ENCODE measurements at places on chromosomes 7 and 10.
A peak's percentile ranks its signal among the peaks of the same experiment; 100 is the strongest.

DNA sequence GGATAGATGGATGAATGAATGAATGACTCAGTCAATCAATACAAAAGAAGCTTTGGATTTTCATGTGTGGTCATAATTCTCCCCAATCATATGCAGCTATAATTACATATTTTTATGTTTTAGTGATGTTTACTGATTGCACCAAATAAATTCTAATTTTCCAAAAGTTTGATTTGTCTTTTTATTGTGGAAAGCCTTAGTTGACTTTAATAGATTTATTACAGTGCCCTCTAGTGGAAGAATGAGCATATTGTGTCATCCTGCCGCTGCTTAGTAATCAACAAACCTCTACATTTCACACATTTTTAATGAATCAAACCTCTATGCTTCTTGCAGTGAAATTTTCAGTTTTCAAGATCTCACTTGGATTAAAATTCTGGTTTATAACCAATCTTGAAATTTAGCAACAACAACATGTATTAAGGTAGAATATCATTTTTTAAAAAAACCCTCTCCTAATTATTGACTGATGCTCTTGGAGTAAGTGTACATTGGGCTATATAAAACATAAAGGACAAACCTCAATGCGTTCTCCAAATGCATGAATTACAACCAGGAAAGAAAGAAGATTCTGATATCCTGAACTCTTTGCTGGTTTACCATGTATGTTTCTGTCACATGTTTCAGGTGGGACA is 55.6 kb upstream of the PNLIP start:
- DNase-seq: no peak

GRCh38 chr7:47988496-47989386 is 9.3 kb upstream of the HUS1 start:
- DNase-seq: no peak

GRCh38 chr7:240887-241421 is 48.6 kb downstream of the FAM20C start:
- DNase-seq: peak; percentile 41

DNA sequence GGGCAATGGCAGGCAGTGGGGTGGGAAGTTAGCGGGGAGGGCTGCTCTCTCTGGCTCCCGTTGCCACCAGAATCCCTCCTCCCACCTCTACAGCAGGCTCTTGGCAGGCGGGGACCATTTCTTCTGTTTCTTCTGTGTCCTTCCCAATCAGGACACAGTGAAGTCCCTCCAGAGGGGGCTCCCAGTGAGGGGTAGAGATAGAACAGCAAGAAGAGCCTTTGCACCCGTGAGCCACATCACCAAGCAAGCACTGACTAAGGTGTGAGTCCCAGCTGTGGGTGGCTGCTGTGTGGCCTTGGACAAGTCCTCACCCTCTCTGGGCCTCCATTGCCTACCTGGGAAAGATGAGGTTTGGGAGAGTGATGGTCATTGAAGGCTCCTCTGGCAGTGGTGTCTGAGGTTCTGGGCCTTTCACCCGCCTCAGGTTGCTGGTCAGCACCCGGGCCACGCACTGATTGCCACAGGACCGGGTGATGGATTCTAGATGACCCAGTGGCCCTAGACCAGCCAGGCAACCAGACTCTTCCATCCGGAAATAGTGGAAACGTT is 26.0 kb upstream of the PCBD1 start:
- no peak for DNase-seq

- peak; percentile 85 for DNase-seq
Observed at GRCh38 chr7:121994625-121995410, 121.9 kb downstream of the PTPRZ1 start.
